Stimulated activated CD4-positive, alpha-beta T cell treated with anti-CD3 and anti-CD28 coated beads, Interleukin-4, amount 100 ng/mL, for 1 hour (primary cell): ENCODE measurements at places on chromosomes 6 and 20.

DNA sequence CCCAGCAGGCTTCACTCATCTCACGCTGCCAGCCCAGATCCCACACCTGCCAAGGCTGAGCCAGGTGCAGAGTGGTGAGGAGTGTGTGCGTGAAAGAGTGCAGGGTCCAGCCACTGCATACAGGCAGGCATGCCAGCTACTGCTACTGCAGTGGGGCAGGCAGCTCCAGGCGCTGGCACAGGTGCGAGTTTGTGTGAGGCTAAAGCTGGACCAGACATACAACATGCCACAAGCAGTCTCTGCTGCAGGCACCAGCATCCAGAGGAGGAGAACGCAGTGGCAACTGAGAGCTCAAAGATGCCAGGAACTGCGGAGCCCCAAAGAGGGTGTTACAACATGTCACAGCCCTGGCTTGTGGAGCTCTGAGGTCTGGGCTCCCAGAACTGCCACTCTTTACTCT is 149.8 kb downstream of the EYS start:
- no peak for DNase-seq

DNA sequence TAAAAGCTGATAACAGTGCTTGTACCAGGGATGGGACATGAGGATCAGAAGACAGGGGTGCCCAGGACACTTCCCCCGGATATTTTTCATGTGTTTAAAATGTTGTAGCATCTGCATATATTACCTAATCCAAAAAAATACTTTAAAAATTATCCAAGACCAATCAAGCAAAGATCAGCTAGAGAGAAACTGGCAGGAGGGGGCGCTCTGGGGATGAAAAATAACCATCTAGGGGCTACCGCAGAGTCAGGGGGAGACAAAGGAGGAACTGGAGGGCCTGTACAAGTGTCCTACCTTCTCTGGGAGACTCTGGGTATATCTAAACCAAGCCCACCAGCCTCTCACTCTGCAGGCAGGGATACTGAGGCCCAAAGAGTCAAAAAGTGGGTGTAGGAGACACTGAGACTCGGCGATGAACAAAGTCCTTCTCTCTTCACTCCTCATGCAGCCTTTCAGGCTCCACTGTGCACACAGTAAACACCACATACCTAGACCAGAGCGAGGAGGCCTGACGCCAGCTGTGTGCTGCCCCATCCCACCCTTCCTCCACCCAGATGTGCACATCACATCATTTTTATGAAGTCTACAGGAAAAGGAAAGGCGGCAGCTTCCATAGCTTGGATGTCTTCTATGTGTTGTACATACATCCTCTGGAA is 9.8 kb downstream of the RIMS4 start:
- DNase-seq, result no peak

- no peak for DNase-seq
Observed at GRCh38 chr6:168099201-168100010, 20.4 kb upstream of the FRMD1 start.

GRCh38 chr6:153489479-153489878 is 358.4 kb upstream of the RGS17 start:
- DNase-seq, result no peak

GRCh38 chr6:149924206-149924932 is 1.4 kb upstream of the RAET1G start:
- no peak for DNase-seq

- DNase-seq, result no peak
Observed at GRCh38 chr20:2599288-2600006, 53.0 kb upstream of the NOP56 start.

DNA sequence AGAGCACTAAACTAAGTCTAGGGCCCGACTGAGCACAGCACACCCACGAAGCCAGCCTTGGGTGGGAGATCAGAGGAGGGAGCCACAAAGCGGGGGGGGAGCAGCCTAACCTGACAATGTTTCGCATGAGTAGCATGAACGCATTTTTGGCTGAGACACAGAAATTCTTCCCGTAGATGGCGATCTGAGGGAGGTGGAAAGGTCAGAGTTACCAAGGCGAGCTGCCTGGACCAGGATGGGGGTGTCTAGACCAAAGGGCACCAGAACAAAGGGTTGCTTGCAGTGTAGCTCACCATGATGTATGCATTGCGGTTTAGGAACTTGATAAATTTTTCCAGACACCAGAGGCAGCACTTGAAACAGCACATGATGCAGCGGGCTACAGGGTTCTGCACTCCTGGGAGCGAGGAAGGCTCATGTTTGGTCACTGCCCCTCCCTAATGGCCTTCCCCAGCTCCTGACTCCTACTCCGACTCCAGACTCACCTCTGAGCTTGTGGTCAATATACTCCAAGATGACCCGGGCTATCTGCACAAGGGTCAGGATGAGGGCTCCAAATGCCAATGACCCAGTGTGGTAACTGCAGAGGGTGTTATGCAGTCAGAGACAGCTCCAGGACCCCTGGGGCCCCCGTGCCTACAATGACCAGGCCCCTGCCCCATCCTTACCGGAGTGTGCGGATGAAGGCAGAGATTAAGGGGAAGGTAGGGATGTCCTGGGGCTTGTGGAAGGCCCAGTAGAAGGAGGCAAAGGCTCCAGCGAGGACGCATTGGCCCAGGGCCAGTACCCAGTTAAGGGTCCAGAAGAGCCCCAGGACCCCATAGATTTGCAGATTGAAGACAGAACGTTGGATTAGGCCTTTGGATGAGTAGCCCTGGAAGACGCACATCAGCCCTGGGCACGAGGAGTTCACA is 2.8 kb upstream of the NEU1 start:
- no peak for DNase-seq

GRCh38 chr6:167325766-167326165 is 880 bp downstream of the TTLL2 start:
- DNase-seq, result no peak

GRCh38 chr6:136487759-136488425 is 62.3 kb downstream of the MAP7 start:
- no peak for DNase-seq

- no peak for DNase-seq
Observed at GRCh38 chr6:95636552-95637431, 59.5 kb downstream of the MANEA start.

GRCh38 chr6:170393807-170394399 is 87.3 kb downstream of the FAM120B start:
- no peak for DNase-seq

DNA sequence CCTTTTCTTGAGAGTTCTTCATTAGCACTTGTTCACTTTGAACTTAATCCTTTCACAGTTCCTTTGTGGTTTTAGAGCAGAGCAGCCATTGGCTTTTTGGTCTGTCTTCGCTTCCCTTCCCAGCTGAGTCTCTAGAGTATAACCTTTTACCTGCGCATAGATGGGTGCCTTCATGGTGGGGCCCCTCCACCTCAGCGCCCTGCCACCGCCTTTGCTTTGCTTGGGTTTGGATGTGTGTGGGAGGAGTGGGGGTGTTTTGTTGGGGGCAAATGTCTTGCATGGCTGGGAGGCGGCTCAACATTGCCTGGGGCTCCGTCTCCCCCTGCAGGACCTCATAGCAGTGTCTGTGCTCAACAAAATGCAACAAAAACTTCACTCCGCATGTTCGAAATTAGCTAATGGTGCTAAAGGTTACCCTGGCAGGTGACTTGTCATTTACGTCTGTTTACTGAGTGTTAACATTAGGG is 11.9 kb downstream of the PYGB start:
- no peak for DNase-seq

DNA sequence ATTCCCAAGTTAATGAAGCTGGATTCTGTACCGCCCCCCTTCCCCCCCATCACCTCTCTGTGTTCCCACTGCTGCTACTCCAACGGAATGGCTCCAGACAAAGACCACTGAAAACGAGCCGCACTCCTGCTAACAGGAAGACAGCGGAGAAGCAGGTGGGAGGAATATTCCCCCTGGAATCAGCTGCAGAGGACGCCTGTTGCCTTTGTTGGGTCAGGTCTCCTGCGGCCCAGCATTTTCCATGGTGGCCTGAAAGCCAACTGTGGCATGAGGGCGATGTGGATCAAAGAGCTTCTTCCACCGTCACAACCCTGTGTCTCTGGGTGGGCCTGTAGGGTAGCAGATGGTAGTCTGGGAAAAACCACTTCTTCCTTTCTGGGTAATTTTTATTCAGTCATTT is 16.8 kb downstream of the AAR2 start:
- no peak for DNase-seq

DNA sequence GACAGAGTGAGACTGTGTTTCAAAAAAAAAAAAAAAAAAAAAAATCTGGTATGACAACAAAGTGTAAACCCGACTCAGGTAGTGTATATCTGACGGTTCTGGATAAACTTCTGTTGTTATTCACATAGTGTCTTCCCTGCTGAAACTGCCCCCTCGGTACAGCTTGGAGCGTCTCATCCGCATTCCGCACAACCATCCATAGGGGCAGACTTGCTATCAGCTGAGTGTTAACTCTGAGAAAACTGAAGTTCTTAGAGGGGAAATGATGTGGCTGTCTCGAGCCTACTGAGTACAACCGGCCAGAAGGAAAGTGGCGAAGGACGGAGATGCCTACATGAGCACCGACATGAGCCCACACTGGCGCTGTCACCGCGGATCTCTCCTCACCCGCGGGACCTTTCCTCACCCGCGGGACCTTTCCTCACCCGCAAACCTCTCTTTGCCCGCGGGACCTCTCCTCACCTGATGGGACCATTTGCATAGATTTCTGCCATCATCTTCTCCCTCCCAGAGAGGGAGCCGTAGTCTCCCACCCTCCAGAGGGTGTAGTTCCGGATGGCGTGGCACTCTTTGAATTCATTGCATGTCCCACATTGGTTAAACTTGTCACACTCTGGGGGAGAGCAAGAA is 9.8 kb downstream of the CTSZ start:
- DNase-seq, result no peak

DNA sequence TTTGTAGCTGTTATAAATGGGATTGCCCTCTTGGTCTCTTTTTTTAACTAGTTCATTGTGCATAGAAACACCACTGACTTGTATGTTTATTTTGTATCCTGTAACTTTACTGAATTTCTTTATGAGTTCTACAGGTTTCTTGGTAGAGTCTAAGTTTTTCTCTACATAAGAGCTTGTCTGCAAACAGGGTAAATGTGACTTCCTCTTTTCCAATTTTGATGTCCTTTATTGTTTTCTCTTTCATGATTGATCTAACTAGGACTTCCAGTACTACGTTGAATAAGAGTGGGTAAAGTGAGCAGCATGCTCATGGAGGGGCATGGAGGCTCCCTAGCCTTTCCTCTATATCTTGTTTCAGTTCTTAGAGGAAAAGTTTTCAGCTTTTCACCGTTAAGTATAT is 3.0 kb upstream of the WFDC10A start:
- no peak for DNase-seq

DNA sequence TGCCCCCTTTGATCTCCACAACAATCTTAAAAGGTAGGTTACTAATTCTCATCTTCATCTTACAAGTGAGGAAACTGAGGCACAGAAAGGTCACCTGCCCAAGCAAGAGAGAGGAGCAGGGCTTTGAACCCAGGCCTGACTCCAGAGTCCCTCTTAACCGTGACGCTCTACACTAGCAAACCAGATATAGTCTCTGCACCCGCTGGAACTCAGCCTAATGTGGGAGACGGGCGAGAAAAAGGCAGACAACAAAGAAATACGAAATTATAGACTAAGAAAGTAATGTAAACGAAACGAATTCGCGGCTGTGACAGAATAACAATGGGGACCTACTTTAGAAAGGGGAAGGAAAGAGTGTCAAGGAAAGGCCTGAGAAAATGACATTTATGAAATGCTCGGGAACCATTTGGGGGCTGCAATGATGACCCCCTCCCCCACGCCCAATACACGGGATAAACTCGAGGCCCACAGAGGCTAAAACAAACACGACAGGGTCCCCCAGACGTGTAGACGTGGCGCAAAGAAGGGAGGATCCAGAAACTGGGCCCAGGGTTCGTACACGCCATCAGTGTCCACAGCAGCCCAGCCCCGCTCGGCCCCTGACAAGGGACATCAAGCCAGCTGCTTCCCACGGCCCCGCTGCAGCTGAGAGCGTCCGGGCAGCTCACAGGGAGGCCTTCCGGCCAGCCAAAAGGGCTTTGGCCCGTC is 637 bp downstream of the TRPC4AP start:
- peak; percentile 6 for DNase-seq

DNA sequence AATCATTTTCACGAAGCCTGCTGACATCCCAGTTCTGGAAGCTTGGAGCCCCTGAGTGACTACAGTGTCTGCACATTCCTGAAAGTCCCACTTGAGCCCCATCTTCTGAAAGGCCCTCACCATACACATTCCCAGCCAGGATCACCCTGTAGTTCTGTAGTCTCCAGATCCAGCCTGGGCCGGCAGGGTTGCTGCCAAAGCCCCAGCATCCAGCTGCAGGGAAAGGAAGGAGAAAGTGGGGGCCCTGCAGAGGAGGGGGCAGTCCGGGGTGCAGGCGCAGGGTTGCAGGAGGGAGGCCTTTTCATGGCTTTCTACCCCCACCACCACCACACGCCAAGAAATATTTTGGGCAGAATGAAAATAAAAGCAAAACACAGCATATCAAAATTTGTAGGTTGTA is 26.0 kb downstream of the MDFI start:
- no peak for DNase-seq

DNA sequence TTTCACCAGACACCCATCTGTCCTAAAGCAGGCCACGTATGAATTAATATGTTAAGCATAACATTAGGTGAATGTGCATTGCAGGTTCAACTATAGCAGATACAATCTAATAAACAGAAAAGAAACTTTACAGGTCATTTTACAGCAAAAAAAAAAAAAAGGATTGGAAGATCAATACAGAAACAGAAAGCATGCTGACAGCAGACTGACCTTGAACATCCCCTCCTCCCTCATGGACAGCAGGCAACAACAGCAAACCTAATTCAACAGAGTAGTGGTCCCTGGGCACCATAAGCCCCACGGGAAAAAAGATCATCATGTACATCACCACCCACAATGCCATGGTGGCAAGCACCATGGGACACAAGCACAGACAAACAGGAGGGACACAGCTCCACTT is 12.1 kb upstream of the RAB22A start:
- DNase-seq, result no peak

GRCh38 chr6:68256391-68256790 is 378.7 kb upstream of the ADGRB3 start:
- no peak for DNase-seq

DNA sequence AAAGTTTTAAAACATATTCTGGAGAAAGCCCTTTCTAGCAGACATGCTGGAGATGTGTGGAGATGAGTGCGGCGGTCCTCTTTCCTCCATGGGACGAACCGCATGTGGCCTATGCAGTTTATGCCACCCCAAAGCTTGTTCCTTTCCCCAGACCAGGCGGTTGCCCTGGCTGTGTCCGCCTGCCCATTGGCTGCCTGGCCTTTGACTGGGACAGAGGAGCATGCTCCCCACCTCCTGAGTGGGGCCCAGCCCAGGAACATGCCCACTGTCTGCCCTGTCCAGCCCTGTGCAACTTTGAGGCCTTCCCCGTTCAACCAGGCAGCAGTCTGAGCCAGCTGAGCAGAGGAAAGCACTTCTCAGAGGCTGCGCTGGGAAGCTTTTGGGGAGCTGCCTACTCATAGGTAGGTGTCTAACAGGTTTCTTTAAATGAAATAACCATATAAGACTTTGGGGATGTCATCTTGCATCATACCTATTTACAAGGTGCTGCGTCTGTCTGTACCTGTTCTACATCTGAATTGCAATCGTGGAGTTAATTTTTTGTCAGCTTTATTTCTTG is 20.6 kb downstream of the FOXC1 start:
- no peak for DNase-seq
